ENCODE measurements at places on chromosomes 6 and 20.

- peak; percentile 75 for DNase-seq
Measured at GRCh38 chr20:50120935-50121693, 8.2 kb upstream of the UBE2V1 start.

DNA sequence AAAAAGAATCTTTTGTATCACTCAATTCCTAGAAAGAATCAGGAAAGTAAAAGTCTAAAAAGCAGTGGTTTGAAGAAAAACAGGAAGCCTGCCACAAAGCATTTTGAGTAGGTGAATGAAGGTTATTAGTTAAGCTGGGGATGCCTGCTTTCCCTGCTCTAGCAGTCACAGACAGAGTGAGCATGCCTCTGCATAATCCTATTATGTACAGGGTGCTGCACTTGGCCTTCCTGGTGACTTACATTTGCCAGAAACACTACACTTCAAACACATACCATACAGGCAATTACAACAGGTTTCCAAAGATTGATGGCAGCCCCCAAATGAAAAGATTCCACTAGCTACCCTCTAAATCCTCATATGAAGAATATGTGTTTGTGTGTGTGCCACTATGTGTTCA is 130.8 kb downstream of the TPBG start:
- no peak for DNase-seq

DNA sequence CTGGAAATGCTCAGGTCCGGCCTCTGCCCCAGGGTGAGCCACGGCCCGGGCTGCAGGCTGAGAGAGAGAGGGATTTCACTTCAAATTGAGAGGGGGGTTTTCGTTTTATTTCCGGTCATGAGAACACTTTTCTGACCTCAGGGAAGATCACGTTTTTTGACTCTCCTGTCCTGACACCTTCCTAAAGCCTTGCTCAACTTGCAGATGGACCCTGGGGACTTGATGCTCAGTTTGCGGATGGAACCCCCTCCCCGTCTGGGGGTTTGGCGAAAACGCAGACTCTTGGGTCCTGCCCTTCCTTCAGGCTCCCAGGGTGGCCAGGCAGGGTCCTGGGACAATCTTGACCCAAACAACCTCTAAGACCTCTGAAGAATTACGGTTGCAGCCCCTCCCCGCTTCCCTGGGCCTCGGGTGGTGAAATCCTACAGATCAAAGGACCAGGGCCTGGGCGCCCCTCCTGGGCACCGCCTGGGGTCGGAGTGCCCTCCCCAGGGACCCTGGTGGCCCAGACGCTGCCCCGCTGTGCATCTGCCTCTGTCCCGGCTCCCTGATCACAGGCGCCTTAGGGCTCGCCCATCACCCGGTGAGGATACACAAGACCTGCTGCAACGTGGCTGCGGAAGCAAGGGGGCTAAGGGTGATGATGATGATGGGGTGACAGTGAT is 148.2 kb downstream of the ERMARD start:
- no peak for DNase-seq

DNA sequence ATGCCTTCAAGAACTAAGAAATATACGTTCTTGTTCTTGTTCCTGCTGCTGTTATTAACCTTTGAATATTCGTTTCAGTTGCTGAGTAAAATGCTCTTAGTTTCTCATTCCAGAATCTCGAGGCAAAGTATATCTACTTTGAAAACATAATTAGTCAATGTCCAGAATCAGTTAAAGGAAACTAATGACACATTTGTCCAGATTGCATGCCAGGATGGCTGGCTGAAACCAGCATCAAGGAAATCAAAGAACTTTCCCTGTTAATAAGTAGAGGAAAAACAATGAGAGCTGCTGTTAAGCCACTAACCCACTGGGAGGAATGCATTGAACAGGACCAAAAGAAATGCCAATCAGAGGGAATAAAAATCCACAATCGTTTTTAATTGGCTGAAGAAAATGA is 196.9 kb downstream of the ALDH8A1 start:
- DNase-seq, result no peak

DNA sequence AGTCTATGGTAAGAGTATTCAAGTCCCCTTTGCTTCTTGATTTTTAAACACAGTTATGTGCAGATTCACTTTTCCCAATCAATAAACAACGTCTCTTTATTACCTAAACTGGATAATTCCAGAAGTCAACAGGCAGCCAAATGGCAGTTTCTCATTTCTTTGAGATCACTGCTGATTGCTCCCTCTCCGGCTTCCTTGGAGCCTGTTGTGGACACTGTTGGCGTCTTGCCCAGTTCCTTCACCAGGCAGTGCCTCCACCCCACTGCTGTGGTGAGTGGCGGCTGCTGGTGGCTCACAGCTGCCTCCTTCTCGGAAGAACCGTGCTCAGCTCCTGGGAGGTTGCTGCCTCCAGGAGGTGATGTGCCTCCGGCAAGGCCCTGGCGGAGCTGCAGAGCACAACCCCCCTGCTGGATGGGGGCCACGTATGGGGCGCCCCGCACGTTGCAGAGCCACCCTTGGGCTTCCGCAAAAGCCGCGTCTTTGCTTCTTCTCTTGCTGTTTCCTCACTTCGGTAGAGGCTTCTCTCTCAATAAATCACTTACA is 105.1 kb upstream of the CNKSR3 start:
- no peak for DNase-seq

GRCh38 chr6:16824845-16825685 is 63.8 kb upstream of the ATXN1 start:
- DNase-seq, result no peak

DNA sequence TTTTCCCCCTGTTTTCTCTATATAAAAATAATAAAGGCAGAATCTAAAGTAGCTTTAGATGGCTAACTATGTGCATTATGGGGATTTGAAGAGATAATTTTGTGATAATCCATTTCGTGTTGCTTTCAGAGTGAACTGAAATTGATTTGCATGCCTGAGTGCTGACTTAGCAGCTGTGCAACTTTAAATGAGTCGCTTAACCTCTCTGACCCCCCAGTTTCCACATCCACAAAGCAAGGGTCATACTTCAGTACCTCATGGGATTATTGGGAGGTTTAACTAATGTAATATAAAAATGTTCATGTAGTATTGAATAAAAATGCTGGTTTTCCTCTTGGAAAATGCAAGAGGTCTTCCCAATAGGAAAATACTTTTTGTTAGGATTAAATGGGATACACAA is 63.8 kb upstream of the FABP7 start:
- DNase-seq, result no peak

- no peak for DNase-seq
Measured at GRCh38 chr6:42914546-42914945, 1.3 kb upstream of the PTCRA start.

DNA sequence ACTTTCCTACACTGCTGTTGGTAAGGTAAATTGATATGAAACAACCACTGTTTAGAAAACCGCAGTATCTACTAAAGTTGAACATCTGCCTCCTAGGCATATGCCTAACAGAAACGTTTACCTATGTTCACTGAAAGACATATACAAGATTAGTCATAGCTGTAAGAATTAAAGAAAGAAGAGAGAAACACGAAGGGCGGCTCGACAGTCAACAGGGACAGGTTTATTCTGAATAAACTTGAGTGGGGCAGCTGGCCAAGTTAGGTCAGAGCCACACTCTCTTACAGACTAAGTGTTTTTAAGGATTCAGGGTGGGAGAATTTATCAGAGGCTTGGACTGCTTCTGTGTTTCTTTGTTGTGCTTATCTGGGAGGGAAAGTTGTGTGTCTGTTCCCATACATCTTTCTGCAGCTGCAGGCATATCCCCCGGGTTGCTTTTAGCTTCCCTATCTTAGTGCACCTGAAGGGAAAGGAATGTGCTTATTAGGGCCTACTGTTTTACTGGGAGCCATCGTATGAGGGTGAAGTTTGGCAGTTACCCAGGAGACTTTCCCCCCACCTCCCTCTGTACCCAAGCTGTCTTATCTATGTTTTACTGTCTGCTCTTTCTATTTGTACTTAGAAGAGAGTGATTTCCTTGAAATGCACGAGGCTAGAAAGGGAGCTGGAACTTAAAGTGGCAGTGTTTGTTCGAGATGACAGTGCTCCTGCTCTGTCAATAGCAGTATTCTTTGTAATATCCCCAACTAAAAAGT is 20.4 kb downstream of the PROCR start:
- no peak for DNase-seq

- DNase-seq, result no peak
Measured at GRCh38 chr6:159481897-159482296, 211.1 kb downstream of the SOD2 start.

GRCh38 chr20:16001286-16001685 is 572.0 kb downstream of the KIF16B start:
- DNase-seq, result no peak

GRCh38 chr6:39731565-39731964 is 6.4 kb upstream of the KIF6 start:
- no peak for DNase-seq

- DNase-seq, result no peak
Measured at GRCh38 chr6:169982461-169983386, 231.3 kb downstream of the ERMARD start.

DNA sequence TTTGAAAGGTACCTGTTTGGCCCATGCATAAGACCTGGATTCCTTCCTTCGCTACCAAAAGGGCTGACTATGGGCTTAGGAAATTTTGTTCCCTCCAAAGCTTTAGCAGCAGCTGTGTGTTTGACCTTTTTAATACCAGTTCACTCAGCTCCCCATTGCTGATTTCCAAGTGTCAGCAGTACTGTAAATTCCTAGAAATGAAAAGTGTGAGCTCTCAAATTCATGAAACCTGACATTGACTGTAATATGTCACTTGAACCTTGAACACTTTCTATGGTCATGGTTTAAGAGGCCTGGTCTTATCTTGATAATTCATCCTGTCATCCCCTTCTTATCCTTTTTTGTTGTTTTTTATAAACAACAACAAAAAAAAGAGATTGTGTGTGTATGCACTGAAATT is 31.7 kb downstream of the STAU1 start:
- no peak for DNase-seq

- DNase-seq, result no peak
Measured at GRCh38 chr20:46631212-46631869, 19.9 kb downstream of the SLC13A3 start.

GRCh38 chr6:42030585-42031506 is 19.5 kb upstream of the TAF8 start:
- no peak for DNase-seq

DNA sequence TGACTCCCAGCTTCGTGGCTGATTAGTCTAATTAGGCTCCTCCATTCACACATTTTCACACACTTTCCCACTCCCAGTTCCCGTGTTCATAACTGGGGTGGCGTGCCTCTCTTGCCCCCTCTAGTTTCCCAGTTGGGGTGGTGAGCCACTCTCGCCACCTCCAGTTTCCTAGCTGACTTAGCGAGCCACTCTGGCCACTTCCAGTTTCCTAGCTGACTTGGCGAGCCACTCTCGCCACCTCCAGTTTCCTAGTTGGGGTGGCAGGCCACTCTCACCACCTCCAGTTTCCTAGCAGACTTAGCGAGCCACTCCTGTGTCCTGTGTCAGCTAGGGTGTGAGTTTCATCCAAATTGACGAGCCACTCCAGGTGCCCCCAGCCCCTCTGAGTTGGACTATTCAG is 7.4 kb upstream of the GMPR start:
- no peak for DNase-seq

- DNase-seq, result no peak
Measured at GRCh38 chr6:100176951-100177710, 183.1 kb upstream of the MCHR2 start.

GRCh38 chr6:131250122-131250521 is 114.9 kb downstream of the AKAP7 start:
- no peak for DNase-seq

DNA sequence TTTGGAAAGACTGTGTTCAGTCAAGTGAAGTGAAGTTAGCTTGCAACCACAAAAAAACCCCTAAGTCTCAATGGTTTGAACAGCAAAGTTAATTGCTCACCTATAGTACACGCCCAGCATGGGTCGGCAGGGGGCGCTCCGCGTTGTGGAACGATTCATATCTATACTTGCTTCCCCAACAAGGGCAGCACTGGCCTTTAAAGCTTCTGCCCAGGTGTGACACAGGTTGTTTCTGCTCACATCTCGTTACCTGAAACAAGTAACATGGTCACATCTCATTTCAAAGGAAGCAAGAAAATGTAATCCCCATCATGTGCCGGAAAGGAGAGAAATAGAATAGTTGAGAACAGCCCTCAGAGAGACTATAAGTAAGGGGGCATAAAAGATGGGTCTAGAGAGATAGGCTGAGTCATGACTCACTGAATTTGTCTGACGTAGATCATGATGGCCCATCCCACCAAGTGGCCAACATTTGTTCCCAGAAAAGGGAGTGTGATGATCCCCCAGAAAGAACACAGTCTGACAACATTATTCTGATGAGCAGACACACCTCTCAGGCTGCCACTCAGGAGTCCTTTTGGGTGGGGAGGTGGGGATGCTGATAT is 29.0 kb downstream of the HNF4A start:
- DNase-seq, result peak; percentile 82

- no peak for DNase-seq
Measured at GRCh38 chr6:165701564-165702354, 38.7 kb upstream of the PDE10A start.

GRCh38 chr20:20410678-20411077 is 42.8 kb downstream of the INSM1 start:
- no peak for DNase-seq

- no peak for DNase-seq
Measured at GRCh38 chr6:156881687-156882629, 104.8 kb downstream of the ARID1B start.

GRCh38 chr6:112117554-112117953 is 30.2 kb downstream of the FAM229B start:
- no peak for DNase-seq

DNA sequence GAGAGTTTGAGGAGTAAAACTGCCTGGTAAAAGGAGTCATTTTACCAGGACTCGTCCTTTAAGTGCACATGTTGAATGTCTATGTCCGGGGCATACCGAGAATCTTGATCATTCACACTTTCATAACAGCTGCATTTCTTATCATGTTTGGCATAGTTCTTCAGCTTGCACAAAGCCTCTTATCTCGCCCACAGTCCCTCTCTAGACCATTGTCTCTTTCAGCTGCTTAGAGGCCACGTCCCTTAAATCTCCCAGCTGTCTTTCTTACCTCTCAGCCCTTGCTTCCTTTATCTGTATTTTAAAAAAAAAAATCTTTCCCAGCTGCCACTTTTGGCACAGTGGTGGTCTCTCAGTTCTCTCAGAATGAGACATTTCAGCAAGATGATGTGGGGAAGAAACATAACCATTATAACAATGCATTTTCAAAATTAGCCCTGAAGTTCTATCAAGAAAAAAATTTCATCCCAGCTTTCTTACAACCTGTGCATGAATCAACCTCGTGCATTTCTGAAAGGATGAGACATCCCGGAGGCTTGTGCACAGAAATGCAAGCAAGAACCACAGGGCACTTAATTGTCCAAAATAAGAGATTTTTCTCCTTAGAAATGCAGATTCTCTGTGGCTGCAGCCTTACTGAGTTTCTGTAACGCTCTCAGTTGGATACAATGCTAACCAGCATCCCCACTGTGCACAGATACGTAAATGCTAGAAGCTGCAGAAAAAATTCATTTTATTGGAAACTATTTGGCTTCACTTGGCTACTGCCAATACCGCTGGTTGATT is 24.2 kb downstream of the RBM24 start:
- DNase-seq, result no peak

DNA sequence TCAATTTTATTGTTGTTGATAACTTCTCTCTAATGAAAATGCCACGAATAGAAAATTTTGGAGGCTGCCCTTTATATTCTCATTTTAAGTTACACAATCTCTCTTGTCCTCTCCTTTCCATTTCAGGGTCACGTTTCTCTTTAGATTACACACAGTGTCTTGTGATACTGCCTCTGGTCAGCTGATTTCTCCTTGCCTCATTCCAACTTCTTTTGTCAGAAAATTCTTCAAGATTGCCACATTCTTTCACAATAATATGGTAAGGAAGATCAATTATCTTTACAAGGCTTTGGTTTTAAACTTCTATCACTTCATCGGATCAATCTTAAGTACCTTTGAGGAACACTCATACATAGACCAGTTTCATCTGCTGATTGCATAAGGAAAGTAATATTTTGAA is 370.3 kb downstream of the RFPL4B start:
- no peak for DNase-seq

Measured in CD4-positive, alpha-beta T cell treated with Interleukin-17A for 1 hour (primary cell).